GM13977 (cell line): ENCODE measurements at places on chromosomes 3 and 15.

GRCh38 chr3:13655061-13655913 lies 106.4 kb downstream of the FBLN2 start:
- DNase-seq = peak; percentile 74

DNA sequence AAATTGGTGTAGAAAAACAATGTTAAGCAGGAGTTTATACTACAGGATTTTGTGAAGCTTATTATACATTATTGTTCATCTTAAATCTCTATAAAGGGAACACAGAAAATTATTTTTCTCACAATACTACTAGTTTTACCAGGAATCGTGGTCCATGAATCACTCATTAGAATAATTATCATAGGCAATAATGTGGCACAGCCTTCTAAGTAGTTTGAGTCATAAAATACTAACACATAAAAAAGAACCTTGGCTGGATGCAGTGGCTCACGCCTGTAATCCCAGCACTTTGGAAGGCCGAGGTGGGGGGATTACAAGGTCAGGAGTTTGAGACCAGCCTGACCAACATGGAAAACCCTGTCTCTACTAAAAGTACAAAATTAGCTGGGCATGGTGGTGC lies 393.1 kb upstream of the ZNF717 start:
- no peak for DNase-seq

- DNase-seq = peak; percentile 28
Measured at GRCh38 chr15:92161039-92161670, 232.5 kb upstream of the ST8SIA2 start.

- DNase-seq = no peak
Measured at GRCh38 chr3:6825524-6825923, 35.4 kb upstream of the GRM7 start.

- no peak for DNase-seq
Measured at GRCh38 chr3:56855856-56856512, 54.2 kb upstream of the ARHGEF3 start.

GRCh38 chr15:71800835-71801745 lies 9.3 kb upstream of the NR2E3 start:
- peak; percentile 70 for DNase-seq

DNA sequence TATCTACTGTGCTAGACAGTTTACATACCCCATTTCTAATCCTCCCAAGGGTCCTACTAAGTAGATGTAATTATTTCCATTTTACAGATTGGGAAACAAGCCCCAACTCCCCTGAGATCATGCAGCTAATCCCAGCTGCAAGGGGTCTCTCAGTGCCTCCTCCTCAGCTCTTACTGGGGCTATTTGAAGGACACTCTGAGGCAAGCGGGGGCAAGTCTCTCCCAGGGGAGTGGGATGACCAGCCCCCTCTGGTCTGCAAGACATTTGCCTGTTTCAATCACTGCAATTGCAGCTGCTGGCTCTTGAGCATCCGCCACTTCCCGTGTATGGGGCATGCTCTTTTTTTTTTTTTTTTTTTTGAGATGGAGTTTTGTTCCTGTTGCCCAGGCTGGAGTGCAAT lies 11.4 kb downstream of the LAMP3 start:
- DNase-seq = no peak

DNA sequence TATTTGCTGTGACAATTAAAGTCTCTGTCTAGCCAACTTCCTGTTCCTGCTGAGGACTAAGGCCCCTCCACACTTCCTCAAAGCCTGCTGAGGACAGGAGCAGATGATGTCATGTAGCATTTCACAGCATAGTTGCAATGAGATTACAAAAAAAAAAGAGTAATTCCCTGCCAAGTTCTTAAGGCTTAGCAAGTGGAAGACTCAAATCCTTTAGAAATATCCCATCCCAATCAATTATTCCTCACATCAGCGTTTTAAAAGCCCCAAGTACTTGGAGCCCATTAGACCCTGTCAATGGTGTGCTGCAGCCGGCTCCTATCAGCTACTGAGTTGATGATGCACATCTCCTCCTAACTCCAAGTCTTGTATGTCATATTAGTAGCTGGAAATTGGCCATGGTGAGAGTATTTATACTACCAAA lies 51.7 kb downstream of the TRANK1 start:
- DNase-seq = no peak
